T-helper 1 cell (primary cell): ENCODE measurements at places on chromosomes 6 and 20.

GRCh38 chr6:24911796-24912382 lies 23.9 kb downstream of the RIPOR2 start:
- DNase-seq: no peak

- no peak for DNase-seq
Measured at GRCh38 chr6:22081709-22082108, 215.1 kb downstream of the PRL start.

GRCh38 chr6:113205553-113205952 lies 651.6 kb upstream of the MARCKS start:
- DNase-seq: no peak

DNA sequence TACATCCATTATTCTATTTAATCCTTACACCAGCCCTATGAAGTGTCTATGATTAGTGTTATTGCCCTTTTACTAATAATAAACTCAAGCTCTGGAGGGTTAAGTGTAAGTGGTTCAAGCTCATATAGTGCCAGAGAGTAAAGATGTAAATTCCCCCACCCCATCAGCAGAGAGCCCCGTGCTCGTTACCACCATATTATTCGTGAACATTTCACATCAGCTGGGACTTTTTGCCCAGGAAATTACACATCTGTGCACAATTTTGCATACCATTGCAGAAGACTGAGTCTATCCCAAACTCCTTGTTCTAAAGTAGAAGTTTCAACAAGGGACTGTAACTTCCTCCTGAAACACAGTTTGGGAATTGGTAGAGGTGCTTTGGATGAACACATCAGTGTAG lies 220.1 kb downstream of the BCAS1 start:
- no peak for DNase-seq

DNA sequence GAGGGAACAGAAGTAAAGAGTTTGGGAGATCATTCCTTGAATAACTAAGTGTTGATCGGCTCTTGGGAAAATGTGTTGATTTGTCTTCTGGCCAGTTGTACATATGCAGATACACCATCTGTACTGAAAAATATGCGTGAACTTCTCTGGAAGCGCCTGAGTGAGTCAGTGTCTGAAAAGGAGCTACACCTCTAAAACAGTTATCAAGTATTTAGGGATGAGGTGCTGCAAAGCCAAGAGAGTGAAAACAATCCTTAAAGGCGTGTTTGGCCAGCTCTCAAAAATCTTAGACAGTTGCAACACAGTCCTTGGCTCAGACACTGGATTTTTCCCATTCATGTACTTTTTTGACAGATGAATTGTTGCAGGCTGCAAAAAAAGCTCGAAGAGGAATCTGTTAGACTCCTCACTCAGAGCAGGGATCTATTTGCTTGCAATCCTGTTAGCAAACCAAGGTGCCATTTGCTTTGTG lies 61.3 kb downstream of the BMP6 start:
- no peak for DNase-seq

- DNase-seq: no peak
Measured at GRCh38 chr6:24659561-24659960, 7.1 kb downstream of the TDP2 start.

DNA sequence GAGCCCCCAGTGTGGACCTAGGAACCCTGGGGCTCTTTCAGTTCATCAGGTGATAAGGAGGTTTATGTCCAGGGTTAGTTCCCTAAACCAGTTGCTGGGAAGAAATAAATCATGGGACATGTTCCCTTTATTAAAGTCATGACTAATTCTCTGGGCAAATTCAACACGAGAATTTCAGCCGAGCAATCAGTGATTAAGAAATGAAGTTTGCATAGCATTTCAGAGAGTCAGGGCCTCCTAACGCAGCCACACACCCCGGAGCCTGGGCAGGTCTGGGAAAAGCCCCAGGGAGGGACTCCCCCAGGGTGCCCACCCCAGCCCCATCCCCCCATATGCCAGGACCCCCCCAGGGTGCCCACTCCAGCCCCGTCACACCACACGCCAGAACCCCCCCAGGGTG lies 20.1 kb downstream of the SLCO4A1 start:
- no peak for DNase-seq

DNA sequence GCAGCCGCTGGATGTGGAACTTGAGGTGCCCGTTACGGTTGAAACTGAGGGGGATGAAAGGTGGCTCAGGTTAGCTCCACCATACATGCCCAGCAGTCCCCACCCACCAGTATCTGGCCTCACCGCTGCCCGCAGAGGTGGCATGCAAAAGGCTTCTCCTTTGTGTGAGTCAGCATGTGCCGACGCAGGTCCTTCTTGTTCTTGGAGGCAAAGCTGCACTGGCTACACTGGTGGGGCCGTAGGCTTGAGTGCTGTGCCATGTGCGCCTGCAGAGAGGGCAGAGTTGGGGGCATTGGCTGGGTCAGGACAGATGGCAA lies 15.8 kb downstream of the PCIF1 start:
- no peak for DNase-seq

- no peak for DNase-seq
Measured at GRCh38 chr20:57417830-57418780, 26.9 kb downstream of the RBM38 start.
